Aorta (tissue), 5 donors: ENCODE measurements at places on chromosomes 4 and X.

DNA sequence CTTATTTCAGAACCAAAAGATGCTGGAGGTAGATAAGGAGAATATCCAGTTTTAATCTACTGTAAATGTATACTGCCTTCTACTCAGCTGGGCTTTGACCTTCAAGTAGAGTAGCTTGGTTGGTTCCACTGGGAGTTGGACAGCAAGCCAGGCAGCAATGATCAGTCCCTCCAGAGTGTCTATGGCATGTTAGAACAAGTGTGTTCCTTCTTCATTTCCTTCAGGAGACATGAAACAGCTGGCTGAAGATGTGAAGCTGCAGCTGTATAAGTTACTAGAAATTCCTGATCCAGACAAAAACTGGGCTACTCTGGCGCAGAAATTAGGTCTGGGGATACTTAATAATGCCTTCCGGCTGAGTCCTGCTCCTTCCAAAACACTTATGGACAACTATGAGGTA lies 111.1 kb downstream of the NFKB1 start:
- DNase-seq: no peak

DNA sequence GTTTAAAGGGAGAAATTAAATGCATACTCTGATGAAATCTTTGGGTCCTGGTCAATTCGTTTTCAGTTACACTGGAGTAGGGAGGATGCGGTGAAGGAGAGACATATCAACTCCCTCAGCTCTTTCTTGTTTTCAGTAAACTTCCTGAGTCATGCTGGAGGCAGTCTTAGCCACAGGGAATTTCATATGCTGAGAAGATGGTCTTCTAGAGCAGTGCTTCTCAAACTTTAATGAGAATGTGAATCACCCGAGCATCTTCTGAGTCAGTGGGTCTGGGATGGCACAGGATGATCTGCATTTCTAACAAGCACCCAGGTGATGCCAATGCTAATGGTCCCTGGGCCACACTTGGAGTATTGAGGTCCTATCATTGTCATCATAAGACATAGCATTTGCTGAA lies 214.5 kb downstream of the KIT start:
- DNase-seq: no peak

- DNase-seq: no peak
These were observed 120.2 kb upstream of the GK2 start for GRCh38 chr4:79528241-79528706.

- no peak for DNase-seq
These were observed 39.3 kb downstream of the PAGE1 start for GRCh38 chrX:49656533-49656932.

GRCh38 chr4:144578681-144579080 lies 67.3 kb upstream of the HHIP start:
- DNase-seq: no peak

DNA sequence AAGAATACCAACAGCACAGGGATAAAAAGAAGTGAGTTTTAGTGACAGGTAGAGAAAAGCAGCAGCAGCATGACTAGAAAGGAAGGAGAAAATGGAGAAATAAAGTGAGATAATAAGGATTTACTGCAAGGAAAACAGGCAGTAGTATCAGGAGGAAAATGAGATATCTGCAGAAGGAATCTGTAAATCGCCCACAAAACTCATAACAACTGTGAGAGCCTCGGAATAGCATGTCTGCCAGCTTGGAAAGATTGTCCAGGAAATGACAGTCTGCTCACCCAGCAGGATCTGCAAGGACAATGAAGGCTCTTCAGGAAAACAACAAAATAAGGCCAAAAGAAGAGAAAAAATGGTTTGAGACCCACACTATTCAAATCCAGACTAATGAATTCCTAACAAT lies 47.4 kb downstream of the CXXC4 start:
- no peak for DNase-seq

DNA sequence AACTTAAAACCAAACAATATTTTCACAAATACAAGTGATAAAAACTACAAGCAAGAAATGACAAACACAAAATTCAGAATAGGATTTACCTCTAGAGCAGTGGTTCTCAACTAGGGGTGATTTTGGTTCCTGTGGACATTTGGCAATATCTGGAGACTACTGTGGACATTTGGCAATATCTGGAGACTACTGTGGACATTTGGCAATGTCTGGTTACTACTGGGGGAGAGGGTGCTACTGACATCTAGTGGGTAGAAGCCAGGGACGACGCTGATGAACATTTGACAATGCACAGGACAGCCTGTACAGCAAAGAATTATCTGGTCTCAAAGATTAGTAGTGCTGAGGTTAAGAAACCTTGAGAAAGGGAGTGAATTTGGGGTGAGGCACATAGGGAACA lies 169.8 kb downstream of the CLCN4 start:
- no peak for DNase-seq

- DNase-seq: no peak
These were observed 23.1 kb upstream of the LRAT start for GRCh38 chr4:154720618-154721267.

DNA sequence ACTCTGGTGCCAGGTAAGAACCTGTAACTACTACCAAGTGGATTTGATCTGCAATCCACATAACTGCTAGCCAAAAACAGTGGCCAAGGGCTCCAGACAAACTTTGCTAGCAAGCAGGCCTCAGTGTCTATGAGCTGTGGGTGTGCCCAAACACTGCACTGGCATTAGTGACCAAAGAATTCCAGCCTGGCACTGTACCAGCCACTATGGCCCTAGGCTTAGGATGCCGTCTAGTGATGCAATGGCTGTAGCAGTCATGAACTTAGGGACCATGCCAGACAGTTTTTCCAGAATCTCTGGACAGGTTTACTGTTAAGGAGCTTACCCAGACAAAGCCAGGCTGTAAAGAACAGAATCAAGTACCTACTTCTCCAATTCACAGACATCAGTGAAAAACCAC lies 33.7 kb upstream of the PRR27 start:
- DNase-seq: no peak

DNA sequence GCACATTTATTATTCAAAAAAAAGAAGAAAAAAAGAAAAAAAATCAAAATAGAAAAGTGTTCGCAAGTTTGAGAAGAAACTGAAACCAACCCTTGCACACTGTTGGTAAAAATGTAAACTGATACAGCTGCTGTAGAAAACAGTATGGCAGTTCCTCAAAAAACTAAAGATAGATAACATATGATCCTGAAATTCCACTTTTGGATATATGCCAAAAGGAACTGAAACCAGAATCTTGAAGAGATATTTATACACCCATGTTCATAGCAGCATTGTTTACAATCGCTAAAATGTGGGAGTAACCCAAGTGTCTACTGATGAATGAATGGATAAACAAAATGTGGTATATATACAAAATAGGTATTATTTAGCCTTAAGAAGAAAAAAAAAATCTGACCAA lies 155.4 kb downstream of the TBCK start:
- no peak for DNase-seq

DNA sequence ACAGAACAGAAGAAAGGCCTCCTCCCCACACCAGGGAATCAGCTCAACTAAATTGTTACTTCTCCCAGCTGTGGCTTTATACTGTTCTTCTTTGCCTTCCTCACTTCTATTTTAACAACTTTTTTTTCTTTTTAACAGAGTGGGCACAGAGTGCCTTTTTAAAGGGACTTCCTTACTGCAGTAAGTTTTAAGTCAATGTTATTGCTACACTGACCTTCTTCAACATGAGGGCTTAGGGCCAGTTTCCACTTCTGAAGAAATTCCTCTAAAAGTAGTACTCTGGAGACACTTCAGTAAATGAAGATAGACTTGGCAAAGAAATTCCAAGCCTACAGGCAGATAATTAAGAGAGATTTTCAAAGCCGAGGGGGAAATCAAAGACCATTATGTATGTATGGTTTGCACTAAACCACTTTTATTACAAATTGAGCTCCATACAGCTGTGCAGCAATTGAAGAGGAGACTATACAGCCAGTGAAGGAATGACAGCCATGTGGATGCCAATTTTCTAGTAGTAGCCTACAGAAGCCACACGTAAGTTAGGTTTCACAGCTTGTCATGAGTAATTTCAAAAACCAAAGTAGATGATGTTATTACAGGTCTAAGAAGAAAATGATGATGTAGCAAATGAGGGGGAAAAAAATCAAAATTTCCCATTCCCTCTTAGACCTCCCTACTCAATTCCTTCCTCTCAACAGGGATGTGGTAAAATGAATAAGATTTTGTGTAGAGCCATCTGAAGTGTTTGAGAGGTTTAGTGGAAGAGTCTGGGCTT lies 36.9 kb upstream of the RASGEF1B start:
- no peak for DNase-seq

DNA sequence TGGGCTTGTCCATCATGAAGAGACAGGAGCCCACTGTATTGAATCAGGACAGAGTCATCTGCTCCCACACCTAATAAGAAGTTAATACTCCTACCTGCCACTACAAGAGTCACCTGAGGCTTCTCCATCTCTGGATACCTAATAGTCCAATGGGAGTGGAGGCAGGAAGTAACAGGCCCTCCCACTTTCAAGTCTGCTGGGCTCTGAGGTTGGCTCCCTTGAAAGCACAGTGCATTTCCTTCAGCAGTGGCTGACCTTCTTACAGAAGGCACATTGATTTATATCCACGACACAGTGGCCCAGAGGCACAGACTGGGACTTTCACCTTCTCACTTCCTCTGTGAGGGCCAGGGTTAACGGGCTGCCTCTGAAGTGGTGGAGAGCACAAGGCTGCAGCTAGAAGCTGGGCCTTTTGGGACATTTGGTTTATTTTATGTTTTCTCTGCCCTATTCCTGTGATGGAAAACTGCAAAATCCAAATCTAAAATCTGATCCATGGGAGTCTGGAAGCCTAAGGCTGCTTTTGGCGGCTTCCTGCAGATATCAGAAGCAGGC lies 38.1 kb downstream of the FRG2 start:
- no peak for DNase-seq

- no peak for DNase-seq
These were observed 202.9 kb downstream of the TRAM1L1 start for GRCh38 chr4:116882503-116882902.

- DNase-seq: no peak
These were observed 78.1 kb downstream of the ARSF start for GRCh38 chrX:3119376-3119775.

DNA sequence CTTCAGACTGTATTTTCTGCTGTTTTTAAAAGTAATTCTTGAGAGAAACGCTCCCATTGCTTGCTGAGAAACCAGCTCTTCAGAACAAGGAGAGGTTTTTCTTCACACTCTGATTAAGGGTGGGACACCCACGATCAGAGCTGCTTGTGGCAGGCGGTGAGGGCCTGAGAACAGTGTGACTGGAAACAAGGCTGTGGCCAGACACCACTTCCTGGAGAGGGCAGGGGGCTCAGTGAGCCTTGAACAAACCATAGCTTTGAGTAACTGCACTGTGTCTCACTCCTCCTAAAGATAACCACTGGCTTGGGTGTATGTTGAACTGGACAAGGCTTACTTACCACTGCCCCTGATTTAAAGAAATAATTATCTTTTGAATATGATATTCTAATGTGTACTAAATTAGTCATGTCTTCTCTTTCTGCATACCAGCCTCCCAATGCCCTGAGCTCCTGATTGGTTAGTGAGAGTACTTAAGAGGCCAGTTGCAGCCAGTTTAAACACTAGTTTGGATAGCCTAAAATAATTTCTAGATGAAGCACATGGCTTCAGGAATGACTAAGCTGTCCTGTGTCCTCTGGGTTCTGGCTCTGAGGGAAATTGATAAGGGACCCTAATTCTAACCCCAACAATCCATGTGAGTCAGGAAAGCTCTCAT lies 3.7 kb upstream of the GPR82 start:
- DNase-seq: no peak

GRCh38 chr4:149017002-149017734 lies 575.0 kb upstream of the NR3C2 start:
- no peak for DNase-seq

DNA sequence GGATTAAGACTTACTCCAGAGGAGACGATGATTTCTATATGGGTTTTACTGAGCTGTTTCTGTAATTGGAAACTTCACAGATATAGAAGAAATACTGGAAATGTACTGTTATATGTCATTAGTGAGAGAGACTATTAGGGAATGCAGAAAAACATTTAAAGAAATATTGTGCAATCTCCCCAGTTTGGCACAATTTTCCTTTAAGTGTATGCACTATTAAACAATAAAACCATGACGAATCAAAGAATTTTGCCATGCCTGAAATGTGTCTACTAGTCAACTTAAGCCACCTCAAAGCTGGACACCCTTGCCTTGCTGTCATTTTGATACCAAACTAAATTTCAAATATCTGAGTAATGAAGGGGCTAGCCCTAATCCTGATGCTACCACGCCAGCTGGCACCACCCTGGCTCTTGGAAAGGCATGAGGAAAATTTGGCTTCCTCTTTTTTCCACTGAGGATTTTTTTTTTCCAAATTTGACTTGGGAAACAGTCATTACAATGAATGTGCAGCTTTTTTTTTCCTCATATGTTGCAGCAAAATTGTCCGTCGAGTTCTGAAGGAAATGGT lies 36.1 kb downstream of the MTTP start:
- peak; percentile 66 for DNase-seq
